ENCODE measurements at places on chromosomes 2 and 18. TPM values are rescaled to one million over a fixed set of nuclear protein-coding genes. Genes with fewer than 3 reads are reported as not detected.

SYT4 gene
- total RNA-seq: not detected

FEZ2 gene
- total RNA-seq: 68.3 TPM

MATN3 gene
- 5.3 TPM for total RNA-seq

AQP12B gene
- total RNA-seq: not detected

HOXD10 gene
- total RNA-seq: not detected

THUMPD2 gene
- 7.2 TPM for total RNA-seq

CTAGE1 gene
- 1.3 TPM for total RNA-seq

ZNF521 gene
- total RNA-seq: 7.6 TPM

BCL11A gene
- total RNA-seq: not detected

DCTN1 gene
- total RNA-seq: 88.8 TPM

GPBAR1 gene
- total RNA-seq: not detected

ABCB11 gene
- total RNA-seq: not detected

EML6 gene
- 2.1 TPM for total RNA-seq

REG3A gene
- total RNA-seq: not detected

ADGRF3 gene
- under 0.01 TPM for total RNA-seq

APLF gene
- total RNA-seq: 4.4 TPM

CPLX4 gene
- not detected for total RNA-seq

TRIM43 gene
- not detected for total RNA-seq

PCARE gene
- total RNA-seq: not detected

- DNase-seq: peak; percentile 54
These were observed 12.6 kb downstream of the NOP58 start for GRCh38 chr2:202278036-202278760.

DNA sequence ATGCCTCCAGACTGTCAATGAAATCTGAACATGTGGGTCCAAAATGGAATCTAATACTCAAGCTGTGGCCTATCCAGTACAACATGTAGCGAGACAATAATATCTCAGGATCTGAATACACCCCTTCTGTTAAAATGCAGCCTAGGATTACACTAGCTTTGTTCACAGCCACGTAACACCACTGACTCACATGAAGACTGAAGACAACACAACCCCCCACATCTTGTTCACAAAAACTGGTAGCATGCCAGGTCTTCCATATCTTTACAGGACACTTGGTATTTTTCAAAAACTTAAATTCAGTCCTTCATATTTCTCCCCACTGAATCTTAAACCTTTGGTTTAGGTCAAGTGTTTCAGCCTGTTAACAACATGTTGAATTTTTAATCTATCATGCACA, 84.2 kb downstream of the SLC8A1 start:
- DNase-seq: peak; percentile 79

- no peak for DNase-seq
These were observed 30.1 kb downstream of the RHOB start for GRCh38 chr2:20476950-20477349.

DNA sequence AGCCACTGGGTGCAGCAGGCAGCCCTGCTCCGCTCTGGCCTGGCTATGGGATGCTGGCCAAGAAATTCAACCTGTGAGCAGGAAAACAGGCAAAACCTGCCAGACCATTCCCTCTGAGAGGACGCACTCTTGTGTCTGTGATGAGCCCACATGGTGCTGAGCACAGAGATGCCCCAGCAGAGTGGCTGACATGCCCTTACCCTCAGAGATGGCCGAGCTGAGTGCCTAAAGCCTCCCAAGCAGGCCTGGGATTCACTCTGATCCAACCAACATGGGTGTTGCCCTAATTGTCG, 34.3 kb upstream of the TAF1B start:
- no peak for DNase-seq

DNA sequence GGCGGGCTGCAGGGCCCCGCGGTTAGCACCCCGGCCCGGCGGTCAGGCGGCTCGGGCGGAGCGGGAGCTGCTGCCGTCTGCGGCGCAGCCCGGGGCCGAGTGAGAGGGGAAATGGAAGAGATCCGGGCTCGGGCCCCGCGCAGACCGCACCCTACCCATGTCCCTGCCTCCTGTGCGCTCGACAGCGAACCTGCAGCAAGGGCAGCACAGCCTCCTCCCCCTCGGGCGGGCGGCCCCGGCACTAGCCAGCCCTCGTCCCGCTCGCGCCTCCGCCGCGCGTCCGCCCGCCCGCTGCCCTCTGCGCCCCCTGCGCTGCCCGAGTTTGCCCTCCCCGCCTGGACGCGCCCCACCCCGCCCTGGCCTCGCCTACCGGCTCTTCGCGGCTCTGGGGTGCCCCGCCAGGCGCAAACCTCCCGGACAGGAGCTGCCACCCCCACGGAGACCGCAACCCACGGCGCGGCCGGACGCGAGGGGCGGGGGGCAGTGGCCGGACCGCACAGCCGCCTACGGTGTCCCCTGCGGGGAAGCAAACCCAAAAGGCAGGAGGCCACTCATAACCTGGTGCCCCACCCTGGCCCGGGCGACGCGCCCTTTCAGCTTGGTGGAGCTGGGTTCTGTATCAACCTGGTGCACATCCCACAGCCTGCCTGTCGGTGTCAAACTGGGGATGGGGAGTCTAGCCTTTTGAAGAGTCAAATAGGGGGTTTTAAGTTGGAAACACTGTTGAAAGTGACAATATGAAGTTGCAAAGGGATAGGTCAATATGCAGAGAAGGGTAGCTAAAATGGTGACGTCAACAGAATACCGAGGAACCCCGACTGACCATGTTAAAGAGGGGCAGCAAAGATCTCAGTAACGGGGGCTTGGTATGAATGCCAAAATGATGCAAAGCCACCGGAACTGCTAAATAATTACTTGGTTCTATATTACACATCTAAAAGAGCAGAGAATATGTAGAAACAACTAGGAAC, at the start of gene IHH:
Gene IHH (minus strand): TSS at position 101 of the 971 bp plus-strand sequence. CDS start 454 bp downstream, outside the sequence.
- DNase-seq: peak; percentile 11

- no peak for DNase-seq
These were observed 39.3 kb upstream of the C1GALT1C1L start for GRCh38 chr2:43715300-43716098.

GRCh38 chr2:29443151-29443550, 327.9 kb downstream of the CLIP4 start:
- DNase-seq: no peak

GRCh38 chr18:60534538-60534937, 162.0 kb upstream of the MC4R start:
- DNase-seq: peak; percentile 1

- DNase-seq: no peak
These were observed 103.5 kb upstream of the ASB18 start for GRCh38 chr2:236367506-236368289.

DNA sequence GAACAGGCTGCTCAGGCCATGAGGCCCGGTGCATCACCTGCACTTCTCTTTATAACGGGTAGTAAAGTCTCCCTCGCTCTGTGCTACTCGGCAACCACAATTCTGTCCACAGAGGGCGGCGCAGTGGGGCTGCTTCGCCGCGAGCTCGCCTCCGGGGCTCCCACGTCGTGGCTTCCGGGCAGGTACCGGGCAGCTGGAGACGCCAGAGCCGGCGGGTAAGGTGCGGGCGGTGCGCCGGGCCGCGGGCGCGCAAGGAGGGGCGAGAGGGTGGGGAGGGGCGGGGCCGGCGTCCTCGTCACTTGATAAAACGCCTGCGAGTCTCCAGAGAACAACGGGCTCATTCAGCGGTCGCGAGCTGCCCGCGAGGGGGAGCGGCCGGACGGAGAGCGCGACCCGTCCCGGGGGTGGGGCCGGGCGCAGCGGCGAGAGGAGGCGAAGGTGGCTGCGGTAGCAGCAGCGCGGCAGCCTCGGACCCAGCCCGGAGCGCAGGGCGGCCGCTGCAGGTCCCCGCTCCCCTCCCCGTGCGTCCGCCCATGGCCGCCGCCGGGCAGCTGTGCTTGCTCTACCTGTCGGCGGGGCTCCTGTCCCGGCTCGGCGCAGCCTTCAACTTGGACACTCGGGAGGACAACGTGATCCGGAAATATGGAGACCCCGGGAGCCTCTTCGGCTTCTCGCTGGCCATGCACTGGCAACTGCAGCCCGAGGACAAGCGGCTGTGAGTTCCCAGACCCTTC, at the start of gene ITGA6:
Gene ITGA6 (plus strand): TSS at position 331 of the 734 bp plus-strand sequence.
- peak; percentile 82 for DNase-seq

DNA sequence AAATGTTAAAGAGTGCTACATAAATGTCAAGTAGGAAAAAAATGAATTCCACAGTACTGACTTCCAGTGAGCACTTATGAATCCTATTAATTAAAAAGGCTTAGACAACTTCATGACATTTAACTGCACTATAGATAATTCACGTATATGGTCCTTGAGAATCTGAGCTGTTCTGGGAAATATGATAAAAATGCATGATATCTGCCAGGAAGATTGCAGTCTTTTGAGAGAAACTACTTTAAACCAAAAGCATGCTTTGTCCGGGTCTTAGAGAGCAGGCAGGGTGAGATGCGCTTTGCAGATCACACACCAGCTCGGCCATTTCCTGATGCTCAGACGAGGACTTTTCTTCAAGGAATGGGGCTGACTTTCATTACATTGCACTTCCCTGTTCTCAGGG, 42.6 kb downstream of the CMPK2 start:
- no peak for DNase-seq

- DNase-seq: no peak
These were observed 105.5 kb downstream of the IRS1 start for GRCh38 chr2:226694149-226694548.

GRCh38 chr2:233418761-233419546, 64.7 kb downstream of the DGKD start:
- DNase-seq: peak; percentile 95

GRCh38 chr2:129872446-129872845, 107.0 kb upstream of the RAB6C start:
- no peak for DNase-seq

DNA sequence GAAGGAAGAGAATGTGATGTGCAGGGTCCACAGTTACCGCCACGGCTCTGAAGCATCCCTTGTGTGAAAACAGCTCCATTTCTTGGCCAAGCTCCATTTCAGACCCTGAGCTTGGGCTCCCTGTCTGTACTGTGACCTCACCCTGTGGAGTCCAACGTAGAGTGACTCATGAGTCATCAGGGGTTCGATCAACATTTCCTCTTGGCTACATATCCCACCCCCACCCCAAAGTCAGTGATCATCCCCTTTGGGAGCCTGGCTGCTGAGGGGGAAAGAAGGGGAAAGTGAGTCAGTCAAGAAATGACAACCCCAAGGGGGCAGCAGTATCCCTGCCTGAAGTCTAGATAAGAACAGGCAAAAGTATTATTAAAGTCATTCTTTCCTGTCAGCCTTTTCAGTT, 62.2 kb downstream of the PAPOLG start:
- no peak for DNase-seq

GRCh38 chr2:169139145-169139544, 69.8 kb downstream of the DHRS9 start:
- no peak for DNase-seq

GRCh38 chr2:240451108-240451611, 15.7 kb downstream of the GPC1 start:
- no peak for DNase-seq

- peak; percentile 23 for DNase-seq
These were observed 151.7 kb upstream of the ITGA4 start for GRCh38 chr2:181305301-181306123.

GRCh38 chr18:21284540-21284939, 42.5 kb downstream of the GREB1L start:
- no peak for DNase-seq

DNA sequence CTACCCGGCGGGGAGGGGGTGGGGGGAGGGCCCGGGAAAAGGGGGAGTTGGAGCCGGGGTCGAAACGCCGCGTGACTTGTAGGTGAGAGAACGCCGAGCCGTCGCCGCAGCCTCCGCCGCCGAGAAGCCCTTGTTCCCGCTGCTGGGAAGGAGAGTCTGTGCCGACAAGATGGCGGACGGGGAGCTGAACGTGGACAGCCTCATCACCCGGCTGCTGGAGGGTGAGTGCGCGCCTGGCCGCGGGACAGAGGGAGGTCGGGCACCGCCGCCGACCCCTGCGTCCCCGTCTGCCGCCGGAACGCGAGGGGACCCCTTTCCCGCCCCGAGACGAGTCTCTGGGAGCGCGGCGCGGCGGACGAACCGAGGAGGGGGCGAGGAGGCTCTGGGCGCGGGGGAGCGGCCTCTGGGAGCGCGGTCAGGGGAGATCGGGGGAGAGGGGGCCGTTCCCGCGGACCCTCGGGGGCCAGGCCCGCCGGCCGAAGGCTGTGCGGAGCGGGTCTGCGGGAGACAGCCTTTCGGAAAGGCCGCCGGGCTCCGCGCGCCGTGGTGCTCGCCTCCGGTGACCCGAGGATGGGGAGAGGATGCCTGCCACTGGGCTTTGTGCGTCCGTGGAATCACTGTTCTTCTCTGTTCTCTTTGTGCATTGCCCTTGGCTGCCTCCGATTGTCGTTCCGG, 463 bp downstream of the PPP1CB start:
- peak; percentile 16 for DNase-seq

All from RPMI7951 (cell line).